ENCODE measurements at places on chromosomes 5 and 9.

DNA sequence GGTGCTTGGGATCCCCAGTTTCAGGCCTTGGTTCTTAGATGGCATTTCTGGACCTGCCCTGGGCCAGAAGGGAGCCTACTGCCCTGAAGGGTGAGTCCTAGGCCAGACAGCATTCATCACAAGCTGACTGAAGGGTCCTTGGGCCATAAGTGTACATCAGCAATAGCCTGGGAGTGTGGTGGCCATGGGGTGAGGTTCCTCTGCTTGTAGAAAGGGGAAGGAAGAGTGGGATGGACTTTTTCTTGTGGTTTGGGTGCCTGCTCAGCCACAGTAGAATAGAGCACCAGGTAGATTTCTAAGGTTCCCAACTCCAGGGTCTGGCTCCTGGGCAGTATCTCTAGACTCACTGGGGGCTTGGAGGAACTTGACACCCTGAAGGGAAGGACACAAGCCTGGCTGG is 95.2 kb upstream of the PHF24 start:
- DNase-seq = no peak

DNA sequence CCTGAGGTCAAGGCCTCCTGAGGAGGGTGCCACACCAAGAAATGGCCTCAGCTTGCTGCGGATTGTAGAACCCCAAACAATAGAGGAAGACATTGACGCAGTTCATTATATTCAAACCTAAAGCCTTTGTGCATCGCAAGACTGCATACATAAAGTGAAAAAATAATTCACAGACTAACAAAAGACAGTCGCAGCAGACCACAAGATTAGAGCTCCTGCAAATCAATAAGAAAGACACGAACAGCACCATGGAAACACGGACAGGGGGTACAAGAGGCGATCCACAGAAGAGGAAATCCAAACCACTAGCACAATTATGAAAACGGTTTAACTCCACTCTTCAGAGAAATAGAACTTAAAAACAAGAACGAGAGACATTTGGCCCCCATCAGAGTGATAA is 10.0 kb upstream of the TCOF1 start:
- no peak for DNase-seq

DNA sequence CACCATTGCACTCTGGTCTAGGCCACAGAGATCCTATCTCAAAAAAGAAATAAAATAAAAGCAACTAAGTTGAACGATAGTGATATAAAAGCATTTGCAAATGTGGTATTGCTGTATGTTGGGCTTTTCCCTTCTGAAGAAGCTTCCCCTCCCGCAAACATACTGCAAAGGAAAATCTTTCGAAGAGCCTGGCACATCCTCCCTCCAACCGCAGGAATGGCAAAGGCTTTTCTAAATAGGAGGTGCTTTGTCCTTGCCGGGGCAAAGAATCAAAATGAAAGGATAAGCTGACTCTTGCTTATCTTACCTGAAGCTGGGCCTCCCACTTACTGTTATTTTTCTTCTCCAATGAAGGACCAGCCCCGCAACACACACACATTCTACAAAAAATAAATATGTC is 45.8 kb downstream of the SERINC5 start:
- DNase-seq = no peak

- DNase-seq = no peak
Measured at GRCh38 chr9:10614196-10614800, 1.5 kb upstream of the PTPRD start.

DNA sequence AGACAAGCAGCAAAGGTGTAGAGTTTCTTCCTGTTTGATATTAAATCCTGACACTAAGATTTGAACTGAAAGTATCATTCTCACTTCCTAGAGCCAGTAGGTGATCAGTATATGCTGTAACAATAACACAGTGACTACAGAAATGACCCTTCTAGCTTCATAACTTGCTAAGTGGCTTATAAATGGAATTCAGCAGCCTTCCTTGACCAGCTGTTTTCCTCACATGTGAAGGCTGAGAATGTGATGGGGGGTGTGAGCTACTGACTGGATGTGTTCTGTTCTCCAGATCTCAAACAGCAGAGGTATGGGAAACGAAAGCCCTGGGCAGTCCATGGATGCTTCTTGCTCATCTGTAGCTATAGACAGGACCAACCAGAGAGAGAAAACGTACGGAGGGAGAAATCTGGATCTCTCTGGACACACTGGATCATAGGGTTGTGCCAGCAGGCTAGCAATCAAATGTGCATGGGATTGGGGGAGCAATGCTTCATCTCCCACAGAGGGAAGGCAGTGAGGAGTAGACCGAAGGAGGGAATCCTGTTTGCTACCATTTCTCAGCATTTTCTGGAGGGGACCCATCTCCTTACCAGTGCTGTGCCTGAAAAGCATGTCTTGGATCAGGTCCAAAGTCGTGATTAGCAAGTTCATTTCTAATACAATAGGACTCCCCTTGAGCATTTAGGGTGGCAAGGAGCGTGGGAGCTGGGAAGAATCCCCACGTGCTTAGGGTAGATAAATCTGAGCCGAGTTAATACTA is 39.4 kb downstream of the TNFAIP8 start:
- DNase-seq = no peak

DNA sequence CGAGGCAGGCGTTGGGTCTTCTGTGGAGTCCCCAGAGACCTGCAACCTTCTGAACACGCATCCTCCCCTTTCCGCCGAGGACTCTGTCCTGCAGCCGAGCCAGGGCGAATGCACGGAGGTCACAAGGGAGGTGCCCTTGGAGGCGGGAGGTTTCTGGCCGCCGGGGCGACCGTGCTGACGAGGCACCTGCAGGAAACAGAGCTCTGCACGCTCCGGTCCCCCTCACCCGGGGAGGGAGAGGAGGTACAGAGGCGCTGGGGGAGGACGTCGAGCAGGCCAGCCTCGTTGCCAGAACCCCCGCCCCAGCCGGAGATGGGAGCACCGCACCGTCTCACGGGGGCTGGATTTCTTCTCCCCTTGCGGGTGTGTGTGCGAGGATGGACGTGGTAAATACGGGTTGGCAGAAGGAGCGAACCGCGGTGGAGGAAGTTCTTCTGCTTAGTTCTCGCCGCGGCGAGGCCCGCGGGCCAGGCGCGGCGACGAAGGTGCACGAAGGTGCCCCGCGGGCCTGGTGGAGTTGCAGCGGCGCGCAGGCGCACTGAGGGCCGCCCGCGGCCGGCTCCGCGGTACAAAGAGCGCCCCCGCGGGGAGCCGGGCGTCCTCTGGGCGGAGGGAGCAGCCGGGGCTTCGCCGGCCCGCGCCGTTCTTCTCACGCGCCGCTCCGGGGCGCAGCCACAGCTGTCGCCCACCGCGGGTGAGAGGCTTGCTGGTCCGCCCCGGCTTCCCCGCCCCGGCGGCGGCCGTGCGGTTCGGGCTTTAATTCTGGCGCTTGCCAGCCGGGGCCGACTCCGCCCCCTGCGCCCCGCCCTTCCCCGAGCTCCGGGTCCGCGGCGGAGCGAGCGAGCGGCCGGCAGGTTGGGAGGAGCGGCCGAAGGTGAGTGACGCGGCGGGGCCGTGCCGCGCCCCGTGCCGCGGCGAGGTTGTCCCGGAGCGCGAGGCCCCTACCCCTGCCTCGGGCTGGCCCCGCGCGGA is 289.5 kb downstream of the DOCK8 start:
- peak; percentile 56 for DNase-seq

All from activated T-cell treated with anti-CD3 and anti-CD28 coated beads for 4 hours (primary cell).